ENCODE measurements at places on chromosomes 4 and X.
A peak's percentile ranks its signal among the peaks of the same experiment; 100 is the strongest.

- DNase-seq = peak; percentile 83
Observed at GRCh38 chr4:84855774-84856173, 110.7 kb downstream of the WDFY3 start.

DNA sequence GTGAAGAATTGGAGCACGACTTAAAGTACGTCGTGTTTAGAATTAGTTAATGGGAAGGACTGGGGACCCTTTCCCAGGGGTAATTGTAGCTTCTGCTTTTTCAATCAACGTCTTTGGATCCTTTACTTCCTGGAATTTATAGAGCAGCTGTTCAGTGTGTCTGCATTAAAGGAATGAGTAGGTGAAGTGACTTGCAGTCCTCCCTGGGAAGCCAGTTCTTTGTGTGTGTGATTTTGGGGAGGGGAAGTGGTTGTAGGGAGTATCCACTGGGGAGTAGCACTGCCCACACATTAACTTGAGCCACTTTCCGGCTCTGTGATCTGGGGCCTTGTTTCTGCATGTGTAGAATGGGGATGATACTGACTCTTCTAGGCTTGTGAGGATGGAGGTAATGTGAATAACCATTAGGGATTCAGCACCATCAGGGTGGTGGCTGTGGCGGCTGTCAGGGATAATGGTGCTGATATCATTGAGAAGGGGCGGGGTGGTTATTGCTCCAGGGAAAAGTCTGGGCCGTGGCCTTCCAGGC, 54.7 kb downstream of the TMEM131L start:
- DNase-seq = no peak

- no peak for DNase-seq
Observed at GRCh38 chrX:136759968-136760367, 20.8 kb downstream of the ARHGEF6 start.

- DNase-seq = peak; percentile 81
Observed at GRCh38 chr4:1300466-1301455, 11.1 kb downstream of the MAEA start.
